NCI-H1048 (cell line): ENCODE measurements at places on chromosomes 2 and 18.

DNA sequence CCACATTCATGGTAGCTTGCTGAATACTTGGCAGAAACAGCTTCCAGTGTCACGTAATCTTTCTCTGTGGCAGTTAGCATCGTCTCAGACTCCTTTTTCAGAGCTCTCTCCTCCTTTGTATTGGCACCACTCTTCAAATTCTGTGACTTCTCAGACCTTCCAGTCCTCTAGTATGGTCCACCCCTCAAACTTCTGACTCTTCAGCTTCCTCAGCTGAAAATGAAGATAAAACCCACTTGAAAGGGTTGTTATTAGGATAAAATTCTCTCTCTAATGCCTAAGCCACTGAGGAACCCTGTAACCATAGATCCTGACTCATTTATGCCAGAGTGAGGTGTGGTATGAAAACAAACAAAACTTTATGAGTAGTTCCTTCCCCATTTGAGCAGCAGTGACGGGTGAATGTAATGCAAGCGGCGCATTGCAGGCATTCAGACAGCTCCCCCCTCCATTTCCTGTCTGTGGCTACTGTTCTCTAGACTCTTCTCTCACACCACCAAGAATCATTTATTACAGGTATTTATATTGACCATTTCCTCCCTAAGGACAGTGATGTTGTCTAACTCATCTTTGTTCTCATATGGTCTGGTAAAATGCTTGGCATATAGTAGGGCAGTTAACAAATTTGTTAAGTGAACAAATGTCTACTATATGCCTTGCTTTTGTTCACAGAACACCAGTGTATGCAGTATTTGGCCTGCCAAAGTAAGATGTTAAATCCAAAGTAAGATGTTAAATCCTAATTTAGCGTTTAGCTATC lies 35.3 kb downstream of the GALNT1 start:
- DNase-seq, result no peak

DNA sequence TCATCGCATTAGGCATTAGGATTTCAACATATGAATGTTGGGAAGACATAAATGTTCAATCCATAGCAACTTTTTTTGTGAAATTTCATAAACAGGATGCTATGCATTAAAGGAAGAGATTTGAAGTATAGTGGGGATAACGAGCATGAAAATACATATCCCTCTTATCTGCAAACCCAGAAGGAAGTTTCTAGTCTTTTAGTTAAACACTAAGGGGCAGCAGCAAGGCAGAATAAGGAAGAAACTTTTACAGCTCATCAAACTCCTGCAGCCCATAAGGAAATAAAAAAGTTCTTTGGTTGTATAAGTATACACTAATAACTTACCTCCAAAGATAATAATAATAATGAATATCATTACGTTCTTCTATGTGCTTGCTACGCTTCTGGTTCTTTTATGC lies 81.5 kb downstream of the CD226 start:
- no peak for DNase-seq

DNA sequence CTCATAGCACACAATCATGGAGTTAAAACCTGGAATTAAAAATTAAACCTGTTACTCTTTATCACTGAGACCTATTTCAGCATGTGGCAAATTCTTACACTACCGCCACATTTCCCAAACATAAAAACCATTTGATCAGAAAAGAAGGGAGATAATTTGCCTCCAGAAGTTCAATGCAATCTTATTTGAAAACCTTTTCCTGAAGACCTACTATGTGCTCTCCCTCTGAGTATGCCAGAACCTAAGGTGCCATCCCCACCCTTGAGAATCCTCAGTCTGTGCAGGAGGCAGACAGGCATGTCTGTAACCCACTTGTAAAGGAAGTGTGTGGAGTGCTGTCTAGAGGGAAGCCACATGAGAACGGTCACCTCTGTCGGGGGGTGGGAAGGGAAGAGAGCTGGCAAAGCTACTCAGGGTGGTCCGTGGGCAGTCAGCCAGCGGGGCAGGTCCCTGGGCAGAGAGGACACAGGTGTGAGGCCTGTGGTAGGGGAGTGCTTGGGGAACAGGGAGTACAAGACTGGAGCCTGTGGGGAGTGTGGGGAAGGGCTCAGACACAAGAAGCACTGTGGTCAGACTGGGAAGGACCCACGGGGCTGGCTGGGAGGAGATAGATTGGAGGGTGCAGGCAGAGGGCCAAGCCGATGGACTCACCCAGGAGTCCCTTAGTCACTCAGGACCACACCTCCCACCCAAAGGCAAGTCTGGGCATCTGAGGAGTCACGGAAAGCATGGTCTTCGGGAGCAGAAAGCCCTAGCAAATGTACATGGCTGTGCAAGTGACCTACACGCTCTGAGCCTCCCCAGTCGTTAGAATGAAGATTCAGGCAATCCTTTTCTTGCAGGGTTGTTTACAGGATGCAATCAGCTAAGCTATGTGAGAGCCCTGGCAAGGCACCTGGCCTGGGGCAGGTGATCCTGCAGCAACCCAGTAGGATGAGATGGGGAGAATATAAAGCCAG lies 22.8 kb downstream of the CRACDL start:
- DNase-seq, result no peak

GRCh38 chr2:20838016-20838415 lies 15.1 kb upstream of the LDAH start:
- DNase-seq, result no peak

GRCh38 chr2:220185766-220186305 lies 558.4 kb downstream of the SLC4A3 start:
- no peak for DNase-seq

DNA sequence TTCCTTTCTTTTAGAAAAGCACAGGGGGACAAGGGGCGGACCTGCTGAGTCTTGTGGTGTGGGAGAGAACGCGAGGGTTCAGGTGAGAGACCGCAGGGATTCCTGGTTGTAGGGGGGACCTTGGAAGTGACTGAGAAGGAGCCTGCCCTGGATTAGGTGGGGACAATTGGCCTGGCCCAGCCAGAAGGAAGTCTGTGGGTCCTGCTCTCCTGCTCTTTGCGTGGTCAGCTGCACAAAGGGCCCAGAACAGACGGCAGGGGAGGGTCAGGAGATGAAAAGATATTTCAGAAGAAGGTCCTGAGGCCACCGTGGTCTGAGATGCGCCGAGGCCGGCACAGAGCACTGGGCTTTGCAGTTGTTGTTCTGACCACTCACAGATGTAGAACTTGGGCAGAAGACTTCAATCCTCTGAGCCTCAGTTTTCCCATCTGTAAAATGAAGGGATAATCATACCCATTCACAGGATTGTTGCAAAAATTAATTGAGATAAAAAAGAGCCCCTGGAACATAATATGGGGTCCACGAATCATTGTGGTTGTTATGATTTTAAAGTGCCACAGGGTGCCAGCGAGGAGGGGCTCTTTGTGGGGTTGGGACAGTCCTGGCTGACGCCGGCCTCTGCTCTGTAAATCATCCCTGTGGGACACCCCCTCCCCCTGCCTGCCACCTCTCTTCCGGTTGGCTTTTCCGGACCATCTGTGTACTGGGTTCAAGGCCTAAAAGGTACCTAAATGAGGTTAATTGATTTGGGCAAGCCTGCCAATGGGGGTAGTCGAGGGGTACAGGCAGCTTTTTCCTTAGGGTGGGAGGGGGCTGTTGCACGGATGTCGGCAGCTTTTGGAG lies 1.8 kb downstream of the LPIN1 start:
- DNase-seq, result no peak
